ENCODE measurements at places on chromosomes 5 and 9.

DNA sequence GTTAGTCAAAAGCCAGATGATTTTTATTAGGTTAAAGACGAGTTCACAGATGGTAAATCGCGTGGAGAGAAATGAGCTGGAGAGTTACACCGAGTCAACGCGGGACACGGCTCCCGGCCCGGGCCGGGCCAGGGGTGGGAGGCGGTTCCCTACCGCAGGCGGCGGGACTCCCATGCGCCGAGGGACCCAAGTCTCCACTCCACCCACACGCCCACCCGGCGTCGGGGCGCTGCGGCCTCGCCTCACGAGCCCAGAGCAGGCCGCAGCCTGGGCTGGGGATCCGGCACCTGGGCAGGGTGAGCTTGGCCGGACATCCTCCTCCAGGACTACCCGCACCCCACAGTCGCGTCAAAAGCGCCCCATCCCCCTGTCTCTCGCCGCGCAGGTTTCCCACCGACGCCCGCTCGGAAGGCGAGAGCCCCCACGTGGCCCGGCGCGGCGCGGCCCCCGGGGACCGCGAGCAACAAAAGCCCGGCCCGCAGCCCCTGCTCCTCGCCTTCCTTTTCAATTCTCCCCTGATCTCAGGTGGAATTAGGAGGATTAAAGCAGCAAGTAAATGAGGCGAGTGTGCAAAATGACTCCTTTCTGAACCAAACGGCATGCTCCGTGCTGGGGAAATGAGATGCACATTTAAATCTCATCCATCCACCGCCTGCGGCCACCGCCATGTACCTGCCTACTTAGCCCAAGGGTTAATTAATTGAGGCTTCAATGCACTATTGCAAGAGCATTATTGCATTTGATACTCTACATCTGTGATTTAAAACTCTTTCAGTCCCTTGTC lies 196.5 kb upstream of the TBCA start:
- DNase-seq, result no peak

DNA sequence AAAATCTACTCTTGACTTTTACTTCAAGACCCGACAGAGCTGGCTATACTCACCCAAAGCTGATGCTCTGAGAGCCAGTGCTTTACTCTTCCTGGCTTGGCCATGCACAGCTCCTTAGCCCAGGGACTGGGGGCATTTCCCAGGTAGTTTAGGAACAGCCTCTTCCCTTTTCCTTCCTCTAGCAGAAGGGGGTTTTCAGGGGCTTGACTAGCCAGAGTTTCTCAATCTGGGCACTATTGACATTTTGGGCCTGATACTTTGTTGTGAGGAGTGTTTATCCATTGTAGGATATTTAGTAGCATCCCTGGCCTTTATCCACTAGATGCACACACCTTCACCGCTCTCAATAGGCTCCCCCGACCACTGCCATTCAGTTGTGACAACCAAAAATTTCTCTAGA lies 50.0 kb upstream of the RFX3 start:
- no peak for DNase-seq

DNA sequence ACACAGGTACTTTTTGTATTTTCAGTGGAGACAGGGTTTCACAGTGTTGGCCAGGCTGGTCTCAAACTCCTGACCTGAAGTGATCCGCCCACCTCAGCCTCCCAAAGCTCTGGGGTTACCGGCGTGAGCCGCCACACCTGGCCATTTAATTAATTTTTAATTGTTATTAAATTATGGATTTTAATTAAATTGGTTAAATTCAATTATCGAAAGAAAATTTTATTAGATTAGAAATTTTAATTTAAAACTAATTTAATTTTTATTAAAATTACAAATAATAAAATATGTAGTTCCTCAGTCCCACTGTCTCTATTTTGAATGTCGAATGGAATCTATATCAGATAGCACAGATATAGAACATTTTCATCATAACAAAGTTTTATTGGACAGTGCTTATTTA lies 416.5 kb downstream of the GABRG2 start:
- DNase-seq, result no peak

GRCh38 chr9:122402403-122402871 lies 31.6 kb downstream of the PTGS1 start:
- DNase-seq, result no peak

GRCh38 chr5:135491552-135492318 lies 39.6 kb upstream of the TIFAB start:
- DNase-seq, result no peak

GRCh38 chr5:24693609-24694008 lies 48.8 kb upstream of the CDH10 start:
- DNase-seq, result no peak

GRCh38 chr9:99635032-99635431 lies 186.7 kb upstream of the NR4A3 start:
- DNase-seq, result no peak
